Left ventricle myocardium superior (tissue), 1 donor: ENCODE measurements at places on chromosomes 6 and 20. TPM values are rescaled to one million over a fixed set of nuclear protein-coding genes. Genes with fewer than 3 reads are reported as not detected.

The NKX2-4 gene
- not detected for total RNA-seq

The KAT14 gene
- 13.1 TPM for total RNA-seq

The ANGPT4 gene
- total RNA-seq: 0.05 TPM

The GJA10 gene
- total RNA-seq: not detected

DNA sequence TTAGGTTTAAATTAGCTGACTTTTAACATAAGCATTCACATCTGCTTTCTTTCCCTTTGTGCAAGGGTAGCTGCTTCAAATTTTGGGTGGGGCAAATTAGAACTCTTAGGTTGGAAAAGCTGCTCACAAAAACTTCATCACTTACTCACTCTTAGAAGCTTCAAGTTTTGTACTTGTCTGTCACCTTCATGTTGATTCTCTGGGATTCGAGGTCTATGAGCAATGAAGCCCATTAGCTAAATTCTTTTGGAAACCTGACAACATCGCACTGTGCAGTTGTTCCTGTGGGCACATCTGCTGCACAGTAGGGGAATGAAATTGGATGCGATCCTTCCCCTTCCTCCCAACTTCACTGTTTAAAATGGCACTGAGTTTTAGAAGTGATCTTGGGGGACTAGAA lies 156.1 kb downstream of the UBE3D start:
- DNase-seq: no peak

- DNase-seq: no peak
Observed at GRCh38 chr6:77987035-77987384, 334.2 kb downstream of the MEI4 start.

DNA sequence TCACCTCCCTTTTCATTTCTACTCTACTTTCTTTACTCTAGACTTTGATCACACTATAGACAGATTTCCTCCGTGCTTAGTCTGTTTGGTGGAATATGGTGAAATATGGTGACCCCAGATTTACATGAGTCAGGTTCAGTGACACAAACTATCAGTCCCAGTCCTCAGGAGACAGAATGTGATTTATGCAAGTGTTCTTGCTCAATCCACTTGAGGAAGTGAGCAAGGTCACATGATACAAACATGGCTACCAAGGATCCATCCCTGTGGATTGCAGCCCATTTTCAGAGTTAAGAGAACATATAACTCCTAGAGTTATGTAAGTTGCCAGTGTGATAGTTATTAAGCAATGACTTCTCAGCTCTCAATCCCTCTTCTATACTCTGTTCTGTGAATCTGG lies 23.7 kb upstream of the TSHZ2 start:
- DNase-seq: no peak

- no peak for DNase-seq
Observed at GRCh38 chr6:27837625-27838057, 74.6 kb downstream of the OR2B2 start.
